ENCODE measurements at places on chromosomes 7 and 10.

GRCh38 chr10:88592381-88592780 is 5.8 kb downstream of the LIPJ start:
- no peak for DNase-seq

DNA sequence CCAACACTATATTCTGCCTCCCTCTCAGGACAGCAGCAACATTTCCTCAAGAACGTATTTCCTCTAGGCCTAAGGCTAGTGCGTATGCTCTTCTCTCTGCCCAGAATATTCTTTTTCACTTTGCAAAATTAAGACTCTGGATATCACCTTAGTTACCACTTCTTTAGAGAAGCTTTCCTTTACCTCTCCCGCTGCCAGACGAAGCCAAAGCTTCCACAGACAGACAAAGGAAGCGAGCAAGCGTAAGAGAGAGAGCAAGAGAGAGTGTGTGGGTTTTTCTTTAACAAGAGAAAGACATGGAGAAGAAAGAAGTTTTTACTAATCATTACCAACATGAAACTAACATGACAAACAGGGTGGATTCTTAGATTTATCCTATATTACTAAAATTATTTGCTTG is 64.1 kb downstream of the P4HA1 start:
- DNase-seq, result no peak

- DNase-seq, result peak; percentile 28
Observed at GRCh38 chr7:65980478-65981250, 1.3 kb downstream of the GUSB start.

GRCh38 chr7:44196450-44196872 is 4.3 kb upstream of the YKT6 start:
- DNase-seq, result peak; percentile 36

DNA sequence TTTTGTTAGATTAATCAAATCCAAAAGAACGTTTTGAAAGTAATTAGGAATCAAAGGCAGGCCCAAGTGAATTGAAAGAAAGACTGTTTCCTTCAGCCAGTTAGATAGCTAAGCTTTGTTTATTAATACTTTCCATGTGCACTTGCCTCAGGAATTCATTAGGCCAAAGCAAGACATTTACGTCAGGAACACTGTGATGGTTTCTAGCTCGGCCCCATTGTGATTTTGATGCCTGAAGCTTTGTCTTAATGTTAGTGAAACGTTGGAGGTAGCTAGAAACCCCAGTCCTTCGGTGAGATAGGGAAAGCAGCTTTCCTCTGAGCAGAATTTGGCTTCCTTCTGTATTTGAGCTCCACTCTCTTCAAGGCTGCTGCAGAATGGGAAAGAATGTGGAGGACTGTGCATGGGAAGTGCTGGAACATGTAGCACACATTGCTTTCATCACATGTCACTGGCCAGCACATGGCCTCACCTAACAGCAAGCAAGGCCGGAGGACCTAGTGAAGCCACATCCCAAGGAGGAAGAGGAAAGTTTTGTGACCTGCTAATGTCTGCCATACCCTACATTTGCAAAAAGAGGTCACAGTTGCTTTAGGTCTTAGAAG is 64.1 kb downstream of the PCGF5 start:
- DNase-seq, result no peak

- no peak for DNase-seq
Observed at GRCh38 chr10:103192089-103192450, 1.0 kb downstream of the NT5C2 start.

DNA sequence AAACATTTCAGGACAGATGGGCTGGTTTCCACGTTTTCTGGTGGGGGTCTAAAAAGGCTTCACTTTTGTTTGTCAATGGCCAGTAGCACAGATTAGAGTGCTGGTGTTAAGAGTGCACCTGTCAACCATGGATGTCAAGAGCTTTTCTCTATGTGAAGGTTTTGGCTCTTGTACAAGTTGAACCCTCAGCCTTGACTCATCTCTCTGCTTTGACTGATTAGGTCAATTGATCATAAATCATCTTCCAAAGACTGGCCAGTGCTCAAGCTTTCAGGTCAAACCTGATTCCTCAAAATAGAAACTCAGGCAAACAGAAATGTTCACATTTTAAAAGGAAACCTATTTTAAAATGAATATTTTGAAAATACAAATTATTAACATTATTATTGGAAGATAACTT is 59.6 kb upstream of the SP4 start:
- no peak for DNase-seq

DNA sequence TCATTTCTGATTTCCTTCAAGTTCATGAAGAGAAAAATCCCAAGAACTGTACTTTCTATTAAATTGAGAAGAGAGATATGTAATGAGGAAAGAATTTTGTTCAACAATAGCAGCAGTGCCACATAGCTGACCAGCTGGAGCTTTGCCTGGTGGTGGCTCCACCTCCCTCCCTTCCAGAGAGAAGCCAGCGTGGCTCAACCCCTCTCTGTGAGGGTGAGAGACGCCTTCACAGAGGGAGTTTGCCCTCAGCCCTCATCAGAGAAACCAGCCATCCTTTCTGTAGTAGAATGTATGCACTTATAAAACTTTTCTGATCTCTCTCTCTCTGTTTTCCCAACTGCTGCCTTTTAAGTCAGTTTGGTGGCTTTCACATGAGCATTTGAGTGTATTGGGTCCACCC is 20.5 kb upstream of the COL1A2 start:
- DNase-seq, result no peak

- no peak for DNase-seq
Observed at GRCh38 chr10:58302254-58302653, 32.6 kb upstream of the UBE2D1 start.

DNA sequence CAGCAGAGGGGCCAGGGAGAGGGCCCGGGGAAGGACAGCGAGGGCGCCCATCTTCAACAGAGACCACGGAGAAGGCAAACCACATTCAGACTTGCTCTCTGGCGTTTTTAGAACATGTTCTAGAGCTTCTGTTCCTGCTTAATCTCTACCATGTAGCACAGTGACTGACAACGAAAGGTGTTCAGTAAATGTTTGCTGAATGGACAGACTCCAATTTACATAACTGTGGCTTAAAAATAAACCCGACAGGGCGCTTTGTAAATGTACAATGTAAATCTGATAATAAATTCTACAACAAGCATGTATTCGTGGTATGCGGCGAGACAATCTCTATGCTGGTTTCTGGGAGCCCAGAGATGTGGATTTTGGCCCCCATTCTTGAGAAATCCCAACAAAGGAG is 10.5 kb downstream of the ADARB2 start:
- DNase-seq, result no peak

DNA sequence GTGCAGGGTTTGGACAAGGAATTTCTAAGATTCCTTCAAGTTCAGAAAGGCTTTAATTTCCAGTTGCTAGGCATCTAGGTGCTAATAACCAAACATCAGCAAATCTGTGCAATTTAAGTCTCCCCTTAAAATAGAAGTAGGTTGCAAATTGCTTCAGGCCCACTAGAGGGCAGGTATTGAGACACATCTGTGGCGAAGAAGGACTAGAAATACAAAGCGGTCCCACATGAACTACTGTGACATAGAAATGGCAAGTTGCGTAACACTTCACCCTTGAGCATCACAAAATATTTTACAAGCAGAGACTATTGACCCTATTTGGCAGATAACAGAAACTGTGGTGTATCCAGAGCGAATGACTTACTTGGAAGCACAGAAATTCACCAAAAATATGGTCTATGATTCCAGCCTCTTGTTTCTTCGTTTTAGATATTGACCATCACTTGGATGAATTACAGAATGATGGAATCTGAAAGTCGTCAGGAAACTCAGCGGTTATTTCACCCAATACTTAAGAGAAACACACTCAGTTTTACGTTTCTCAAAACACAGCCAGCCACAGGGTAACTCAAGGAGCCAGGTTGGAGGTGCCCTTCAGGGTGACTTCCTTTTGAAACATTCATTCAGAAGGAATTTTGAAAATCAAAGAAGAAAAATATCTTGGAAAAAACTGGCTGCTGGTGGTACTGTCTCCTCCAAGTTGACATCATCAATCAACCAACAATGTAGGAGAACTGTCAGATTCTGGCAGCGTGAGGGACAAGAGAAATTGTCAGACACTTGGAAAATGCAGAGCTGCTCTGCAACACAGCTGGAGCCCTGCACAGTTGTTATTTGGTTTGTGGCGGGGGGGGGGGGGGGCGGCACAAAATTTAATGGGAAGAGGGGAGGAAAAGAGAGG is 256.3 kb upstream of the MINDY3 start:
- DNase-seq, result peak; percentile 17

- no peak for DNase-seq
Observed at GRCh38 chr10:10642189-10642588, 375.5 kb upstream of the CELF2 start.

GRCh38 chr7:142620402-142620801 is 128.9 kb upstream of the PRSS1 start:
- no peak for DNase-seq

- no peak for DNase-seq
Observed at GRCh38 chr10:80856186-80856585, 318.5 kb downstream of the SH2D4B start.

- no peak for DNase-seq
Observed at GRCh38 chr10:97823734-97824133, 25.9 kb upstream of the GOLGA7B start.

- DNase-seq, result no peak
Observed at GRCh38 chr10:121469797-121470606, 128.2 kb downstream of the FGFR2 start.

- DNase-seq, result no peak
Observed at GRCh38 chr10:114479307-114479706, 75.0 kb upstream of the AFAP1L2 start.

DNA sequence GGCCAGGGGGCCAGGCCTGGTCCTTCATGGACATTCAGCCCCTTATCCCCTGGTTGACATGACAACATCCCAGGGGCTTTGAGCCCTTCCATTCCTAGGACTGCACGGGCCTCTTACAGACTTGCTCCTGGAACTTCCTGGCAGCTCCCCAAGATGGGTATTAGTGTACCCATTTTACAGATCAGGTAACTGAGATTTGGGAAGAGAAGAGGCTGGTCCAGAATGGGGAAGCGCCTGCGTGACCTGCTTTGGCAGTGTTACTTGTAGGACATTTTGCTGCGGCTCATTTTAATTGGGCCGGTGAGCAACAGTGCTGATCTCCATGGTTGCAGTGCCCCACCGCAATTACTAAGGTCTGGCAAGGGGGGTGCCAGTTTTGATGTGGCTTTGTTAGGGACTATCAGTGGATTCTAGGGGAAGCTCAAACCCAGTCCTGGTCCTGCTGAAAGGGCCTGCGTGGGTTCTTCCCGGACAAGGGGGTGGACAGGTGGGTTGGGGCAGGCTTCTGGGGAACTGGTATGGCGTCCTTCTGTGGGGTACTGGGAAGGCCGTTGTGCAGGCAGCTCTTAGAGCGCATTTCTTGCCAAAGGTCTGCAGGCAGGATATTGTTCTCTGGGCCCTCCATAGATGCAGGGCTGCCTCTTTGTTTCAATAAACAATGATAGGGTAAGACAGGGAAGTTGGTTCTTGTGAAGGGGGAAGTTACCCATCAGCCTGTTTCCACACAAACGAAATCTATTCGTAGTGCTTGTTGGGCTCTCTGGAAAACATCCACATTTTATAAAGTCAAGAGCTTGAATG is 137.6 kb downstream of the RGS10 start:
- no peak for DNase-seq

DNA sequence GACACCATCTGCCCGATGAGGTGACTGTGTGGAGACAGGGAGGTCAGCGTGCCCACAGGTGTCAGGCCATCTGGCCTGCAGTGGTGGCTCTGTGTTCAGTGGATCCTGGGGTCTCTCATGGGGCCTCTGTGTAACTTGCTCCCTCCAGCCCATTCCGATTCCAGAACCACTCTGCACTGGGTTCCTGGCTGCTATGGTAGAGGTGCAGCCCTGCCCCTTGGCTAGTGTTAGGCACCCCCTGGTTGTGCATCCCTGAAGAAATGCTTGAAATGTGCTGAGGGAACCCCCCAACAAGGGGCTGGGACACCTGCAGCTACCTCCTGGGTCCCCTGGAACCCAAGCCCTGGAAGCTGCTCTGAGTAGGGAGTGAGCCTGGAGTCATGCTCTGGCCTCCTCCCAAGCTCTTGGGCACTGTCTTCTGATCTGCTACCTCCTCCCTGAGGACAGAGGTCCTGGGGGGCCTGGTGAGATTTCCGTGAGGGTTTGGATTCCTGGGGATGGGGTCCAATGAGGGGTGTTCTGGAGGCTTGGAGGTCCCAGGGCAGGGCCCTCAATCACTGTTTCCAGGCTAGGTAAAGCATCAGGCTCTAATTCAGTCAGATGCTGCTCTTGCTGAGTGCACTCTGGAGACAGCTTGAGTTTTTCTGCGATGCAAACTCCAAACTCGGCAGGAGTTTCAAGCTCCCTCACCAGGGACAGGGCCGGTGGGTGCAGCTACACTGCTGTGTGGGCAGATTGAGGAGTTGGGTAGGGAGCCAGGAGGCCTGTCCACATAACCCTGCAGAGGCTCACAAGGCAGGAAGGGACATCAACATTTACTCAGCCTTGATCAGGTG is 27.7 kb downstream of the RAMP3 start:
- DNase-seq, result no peak

DNA sequence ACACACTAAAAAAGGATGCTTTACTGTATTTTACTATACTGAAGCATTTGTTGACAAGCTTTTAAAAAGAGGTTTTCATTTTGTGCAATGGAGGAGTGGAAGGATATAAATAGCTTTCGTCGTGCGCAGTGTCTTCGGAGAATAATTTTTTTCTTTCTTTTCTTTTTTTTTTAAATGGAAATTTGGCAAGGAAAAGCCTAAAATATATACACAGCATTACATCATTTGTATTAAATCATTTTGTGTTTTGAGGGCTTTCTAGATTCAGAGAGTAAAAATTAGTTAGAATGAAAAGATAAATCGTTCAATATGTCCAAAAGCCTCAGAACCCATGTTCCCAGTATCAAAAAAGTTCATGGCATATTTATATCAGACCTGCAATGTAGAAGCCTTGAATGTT is 150.2 kb upstream of the FERD3L start:
- DNase-seq, result no peak

DNA sequence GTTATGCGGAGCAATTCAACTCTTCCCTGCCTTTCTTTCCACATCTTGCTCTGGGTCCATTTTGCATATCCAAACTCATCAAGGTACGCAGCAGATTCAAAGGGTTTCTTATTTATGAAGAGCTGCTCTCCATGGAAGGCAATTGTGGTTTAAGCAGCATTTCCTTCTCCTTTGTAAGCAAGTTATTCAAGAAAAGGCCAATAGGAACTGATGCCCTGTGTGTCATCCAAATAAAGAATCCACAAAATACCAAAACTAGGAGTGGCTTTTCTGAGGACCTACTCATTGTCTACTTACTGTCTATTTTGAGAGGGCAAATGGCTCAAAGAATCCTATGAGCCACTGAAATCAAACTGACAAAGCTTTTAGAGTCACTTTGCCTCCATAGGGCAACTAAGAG is 253.1 kb downstream of the PTEN start:
- no peak for DNase-seq

DNA sequence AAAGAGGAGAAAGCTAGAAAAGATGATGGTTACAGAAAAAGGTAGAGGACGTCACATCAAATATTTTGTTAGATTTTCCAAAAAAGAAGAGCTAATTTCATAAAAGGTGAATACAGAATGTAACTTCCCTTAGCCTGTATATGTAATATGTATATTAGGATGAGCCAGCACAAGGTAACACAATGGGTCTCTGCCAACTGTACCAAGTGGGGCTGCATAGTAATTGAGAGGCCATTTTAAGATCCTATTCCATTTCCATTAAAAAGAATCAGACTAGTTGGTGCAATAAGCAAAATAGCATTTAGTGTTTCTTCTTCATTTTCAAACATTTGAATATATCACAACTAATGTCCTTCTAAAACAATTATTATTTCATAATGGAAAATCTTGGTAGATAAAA is 134.6 kb downstream of the SEMA3A start:
- DNase-seq, result no peak

GRCh38 chr7:121049028-121049791 is 60.7 kb downstream of the CPED1 start:
- no peak for DNase-seq
